ENCODE measurements at places on chromosomes 4 and X.

DNA sequence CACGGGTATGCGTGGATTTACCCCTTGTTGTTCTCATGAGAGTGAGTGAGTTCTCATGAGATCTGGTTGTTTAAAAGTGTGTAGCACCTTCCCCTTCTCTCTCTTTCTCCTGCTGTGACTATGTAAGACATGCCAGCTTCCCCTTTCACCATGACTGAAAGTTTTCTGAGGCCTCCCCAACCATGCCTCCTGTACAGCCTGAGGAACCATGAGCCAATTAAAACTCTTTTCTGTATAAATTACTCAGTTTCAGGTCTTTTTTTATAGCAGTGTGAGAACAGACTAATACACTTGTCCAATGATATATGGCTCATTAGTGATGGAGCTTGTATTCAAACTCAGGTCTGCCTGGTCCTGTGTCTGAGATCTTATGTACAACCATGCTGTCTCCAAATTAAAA, 28.5 kb upstream of the RTL3 start:
- DNase-seq: no peak

DNA sequence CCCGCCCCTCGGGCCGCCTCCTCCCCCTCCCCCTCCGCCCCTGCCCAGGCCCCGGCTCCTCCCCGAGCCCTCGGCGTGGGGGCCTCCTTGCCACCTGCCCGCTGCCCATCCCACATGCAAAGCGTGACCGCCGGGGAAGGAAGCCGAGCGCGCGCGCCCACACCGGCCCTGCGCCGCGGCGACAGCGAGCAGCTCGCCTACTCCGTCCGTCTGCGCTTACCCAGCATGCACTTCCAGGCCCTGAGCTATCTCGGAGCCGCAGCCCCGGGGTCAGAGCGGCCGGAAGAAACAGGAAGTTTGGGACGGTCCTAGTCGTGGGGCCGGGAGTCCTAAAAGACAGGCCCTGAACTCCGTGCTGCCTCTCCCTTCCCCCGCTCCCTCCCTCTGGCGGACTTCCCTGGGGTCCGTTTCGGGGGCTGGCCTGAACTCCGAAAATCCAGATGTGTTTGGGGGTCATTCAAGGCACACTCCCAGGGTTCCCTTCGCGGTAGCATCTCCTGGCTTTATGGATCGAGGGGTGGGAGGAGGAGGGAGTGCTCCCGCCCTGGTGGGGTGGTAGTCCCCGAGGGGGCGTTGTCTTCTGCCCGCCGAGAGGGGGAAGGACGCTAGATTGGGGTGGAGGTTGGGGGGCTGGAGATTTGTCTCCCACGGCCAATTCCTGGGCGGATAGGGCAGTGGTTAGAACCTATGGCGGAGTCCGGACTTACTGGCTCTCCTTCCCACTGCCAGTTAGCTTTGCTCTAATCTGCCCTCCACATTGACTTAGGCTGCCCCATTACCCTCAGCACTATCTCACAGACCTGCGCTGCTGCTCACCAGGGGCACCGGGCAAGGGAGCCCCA, 25.0 kb upstream of the BCORL1 start:
- DNase-seq: peak; percentile 89

GRCh38 chr4:148207068-148207467, 235.1 kb downstream of the NR3C2 start:
- no peak for DNase-seq

- no peak for DNase-seq
Measured at GRCh38 chr4:144656850-144657249, 10.9 kb downstream of the HHIP start.

- DNase-seq: no peak
Measured at GRCh38 chr4:19947349-19947748, 304.4 kb upstream of the SLIT2 start.

GRCh38 chr4:54005475-54005874, 58.9 kb downstream of the CHIC2 start:
- DNase-seq: peak; percentile 29

DNA sequence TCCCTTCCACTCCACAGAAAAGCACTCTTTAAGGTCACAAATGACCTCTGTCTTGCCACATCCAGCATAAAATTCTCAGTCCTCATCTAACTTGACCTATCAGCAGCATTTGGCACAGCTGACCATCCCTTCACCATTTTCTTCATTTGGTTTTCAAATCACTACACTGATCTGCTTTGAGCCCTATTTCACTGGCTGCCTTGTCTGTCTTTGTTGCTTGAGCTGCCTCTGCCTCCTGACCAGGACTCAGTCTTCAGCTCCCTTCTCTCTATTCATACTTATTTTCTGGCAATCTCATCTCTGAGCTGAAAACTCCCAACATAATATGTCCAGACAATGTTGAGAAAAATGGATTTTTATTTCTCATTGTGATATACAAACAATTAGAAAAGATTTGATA, 27.7 kb upstream of the PDE5A start:
- no peak for DNase-seq

- DNase-seq: no peak
Measured at GRCh38 chr4:28788929-28789490, 1928.4 kb downstream of the STIM2 start.

- DNase-seq: no peak
Measured at GRCh38 chr4:139720806-139721205, 55.2 kb downstream of the MGST2 start.

- peak; percentile 15 for DNase-seq
Measured at GRCh38 chr4:38610966-38611431, 53.0 kb upstream of the KLF3 start.

DNA sequence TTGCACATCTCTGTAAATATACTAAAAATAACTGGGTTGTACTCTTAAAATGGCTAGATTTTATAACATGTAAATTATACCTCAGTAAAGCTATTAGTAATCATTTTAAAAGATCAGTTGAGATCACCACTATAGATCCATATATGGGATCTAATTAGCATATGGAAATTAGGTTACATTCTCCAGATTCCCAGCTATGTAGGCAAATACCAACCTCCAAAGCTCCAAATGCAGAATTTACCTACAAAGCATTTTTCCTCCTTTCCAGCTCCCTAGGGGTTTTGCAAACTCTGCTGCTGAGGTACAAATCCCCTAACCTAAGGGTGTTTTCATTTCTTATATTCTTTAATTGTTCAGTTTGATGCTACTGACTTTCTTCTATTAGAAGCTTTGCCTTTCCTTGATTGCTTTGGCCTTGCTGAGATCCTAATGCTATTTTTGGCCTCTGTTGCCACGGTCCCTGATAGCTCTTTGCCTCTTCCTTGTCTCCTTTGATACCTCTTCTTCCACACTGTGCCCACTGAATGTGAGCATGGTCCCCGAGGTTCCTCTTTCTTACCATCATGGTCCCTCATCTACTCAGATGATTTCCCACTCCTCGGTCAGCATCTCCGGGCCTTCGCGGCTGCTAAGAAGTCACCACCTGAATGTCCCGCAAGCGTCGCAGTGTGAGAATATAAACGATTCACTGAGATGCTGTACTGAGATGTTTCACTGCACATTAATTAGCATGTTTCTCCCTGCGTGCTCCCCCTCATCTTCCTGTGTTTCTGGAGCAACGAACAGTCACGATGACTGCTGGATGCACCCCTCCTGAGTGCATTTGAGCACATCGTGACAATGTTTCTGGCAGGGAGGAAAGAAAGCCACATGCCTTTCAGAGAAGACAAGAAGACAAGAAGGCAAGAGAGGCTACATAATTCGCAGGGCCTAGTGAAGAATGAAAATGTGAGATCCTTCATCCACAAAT, 23.8 kb downstream of the ENPP6 start:
- DNase-seq: no peak

GRCh38 chrX:131571348-131571747, 27.5 kb downstream of the OR13H1 start:
- DNase-seq: no peak

- DNase-seq: no peak
Measured at GRCh38 chr4:54783402-54784110, 125.8 kb downstream of the KIT start.

DNA sequence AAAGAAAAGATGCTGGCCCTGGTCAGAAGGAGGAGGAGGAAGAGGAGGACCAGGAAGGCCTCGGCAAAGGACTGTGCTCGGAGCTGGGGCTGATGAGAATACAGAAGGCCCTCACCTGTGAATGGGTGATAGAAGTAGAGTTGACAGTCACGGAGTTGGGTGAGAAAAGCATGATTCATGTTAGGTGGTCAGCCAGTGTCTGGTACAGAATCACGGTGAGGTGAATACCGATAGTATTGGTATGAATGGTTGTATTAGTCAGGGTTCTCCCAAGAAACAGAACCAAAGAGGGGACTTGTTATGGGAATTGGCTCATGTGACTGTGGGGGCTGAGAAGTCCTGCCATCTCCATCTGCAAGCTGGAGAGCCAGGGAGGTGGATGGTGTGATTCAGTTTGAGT, 32.5 kb upstream of the FAM156A start:
- DNase-seq: no peak

- no peak for DNase-seq
Measured at GRCh38 chrX:39450234-39450977, 647.4 kb downstream of the BCOR start.

DNA sequence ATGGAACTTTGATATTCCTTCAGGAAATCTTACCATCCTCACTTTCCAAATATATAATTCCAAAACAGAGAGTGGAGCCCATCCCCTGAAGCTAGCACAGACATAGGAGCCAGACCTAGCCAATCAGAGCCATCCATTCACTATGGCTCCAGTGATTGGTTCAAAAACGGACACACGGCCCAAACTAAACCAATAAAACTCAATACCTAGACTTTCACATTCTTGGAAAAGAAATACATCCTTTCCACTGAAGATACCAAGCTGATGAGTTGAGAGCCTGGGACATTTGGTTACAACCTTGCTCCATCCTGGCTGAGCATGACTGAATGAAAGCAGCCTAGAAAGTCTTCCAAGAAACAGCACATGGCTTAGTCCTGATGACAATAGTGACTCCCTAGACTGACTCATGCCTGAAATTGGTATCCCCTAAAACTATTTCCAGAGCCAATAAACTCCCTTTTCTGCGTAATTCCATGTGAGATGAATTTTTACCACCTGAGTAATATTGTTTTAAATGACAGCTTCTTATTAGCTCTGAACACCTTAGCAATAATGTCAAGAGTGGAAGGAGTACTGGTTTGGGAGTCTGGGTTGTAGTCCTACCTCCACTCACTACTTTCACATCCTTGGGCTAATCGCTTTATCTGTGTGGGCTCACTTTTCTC, 189.6 kb upstream of the LNX1 start:
- no peak for DNase-seq

GRCh38 chrX:76919761-76920160, 492.3 kb downstream of the MAGEE1 start:
- DNase-seq: no peak

DNA sequence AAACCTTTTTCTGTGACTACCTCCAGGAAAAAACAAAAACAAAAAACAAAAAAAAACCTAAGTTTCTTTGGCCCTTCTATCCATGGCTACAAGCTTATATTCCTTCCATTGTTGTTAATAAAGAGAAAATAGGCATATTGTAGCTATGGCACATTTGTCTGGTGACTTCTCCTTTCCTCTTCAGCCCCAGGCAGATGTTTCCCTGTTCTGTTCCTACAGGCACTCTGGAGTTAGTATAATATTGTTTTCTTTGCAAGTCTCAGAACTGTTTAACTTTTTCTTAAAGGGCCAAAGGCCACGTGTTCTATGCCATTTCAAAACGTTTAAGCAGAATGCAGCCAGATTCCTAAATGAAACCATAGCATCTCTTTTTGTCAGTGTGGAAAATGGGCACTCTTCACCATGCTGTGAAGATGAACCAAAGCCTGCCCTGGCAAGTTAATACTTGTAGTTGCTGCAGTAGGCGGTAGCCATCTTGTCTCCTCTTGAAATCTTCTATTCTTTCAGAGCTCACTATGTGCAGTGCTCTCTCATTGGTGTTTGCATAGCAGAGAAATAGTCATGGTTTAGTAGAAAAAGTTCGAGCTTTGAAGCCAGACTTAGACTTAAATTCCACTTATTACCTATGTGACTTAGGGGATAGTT, 44.8 kb upstream of the MTMR1 start:
- no peak for DNase-seq

DNA sequence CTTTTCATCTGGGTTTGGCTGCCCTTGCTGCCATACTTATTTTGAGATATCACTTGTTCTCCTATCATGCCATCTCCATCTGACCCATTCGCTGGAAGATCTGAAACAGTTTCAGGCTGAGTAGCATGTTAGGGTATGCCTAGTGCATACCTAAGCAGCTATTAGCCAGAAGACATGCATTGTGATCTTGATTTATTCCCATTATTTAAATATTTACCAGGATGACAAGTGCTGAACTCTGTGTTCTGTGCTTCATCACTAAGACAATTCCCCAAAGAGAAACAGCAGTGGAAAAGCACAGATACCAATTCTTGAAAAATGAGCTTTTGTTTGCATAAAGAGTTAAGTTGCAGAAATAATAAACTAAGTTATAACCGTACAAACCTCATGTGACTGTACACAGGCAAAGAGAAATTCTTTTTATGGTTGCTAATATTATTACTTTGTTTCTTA, 271.0 kb upstream of the ARSJ start:
- no peak for DNase-seq

GRCh38 chrX:132967049-132967448, 8.6 kb upstream of the HS6ST2 start:
- DNase-seq: no peak

- DNase-seq: peak; percentile 17
Measured at GRCh38 chrX:155876704-155877103, 4.4 kb upstream of the VAMP7 start.

DNA sequence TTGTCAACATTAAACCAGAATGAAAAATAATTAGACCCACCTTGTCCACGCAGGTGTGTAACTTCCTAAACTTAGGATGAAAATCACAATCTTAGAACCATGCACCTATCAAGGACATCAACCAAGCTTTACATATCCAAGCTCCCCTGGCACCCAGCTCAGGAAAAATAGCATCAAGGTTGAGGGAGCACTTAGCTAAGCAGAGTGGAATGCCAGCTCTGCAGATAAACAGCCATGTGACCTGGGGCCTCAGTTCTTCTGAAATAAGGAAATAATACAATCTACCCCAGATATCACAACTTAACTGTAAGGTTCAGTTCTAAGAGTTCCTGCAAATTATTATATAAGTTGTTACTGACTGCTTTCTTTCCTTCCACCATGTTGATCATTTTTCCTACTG, 64.7 kb downstream of the DHX15 start:
- no peak for DNase-seq

DNA sequence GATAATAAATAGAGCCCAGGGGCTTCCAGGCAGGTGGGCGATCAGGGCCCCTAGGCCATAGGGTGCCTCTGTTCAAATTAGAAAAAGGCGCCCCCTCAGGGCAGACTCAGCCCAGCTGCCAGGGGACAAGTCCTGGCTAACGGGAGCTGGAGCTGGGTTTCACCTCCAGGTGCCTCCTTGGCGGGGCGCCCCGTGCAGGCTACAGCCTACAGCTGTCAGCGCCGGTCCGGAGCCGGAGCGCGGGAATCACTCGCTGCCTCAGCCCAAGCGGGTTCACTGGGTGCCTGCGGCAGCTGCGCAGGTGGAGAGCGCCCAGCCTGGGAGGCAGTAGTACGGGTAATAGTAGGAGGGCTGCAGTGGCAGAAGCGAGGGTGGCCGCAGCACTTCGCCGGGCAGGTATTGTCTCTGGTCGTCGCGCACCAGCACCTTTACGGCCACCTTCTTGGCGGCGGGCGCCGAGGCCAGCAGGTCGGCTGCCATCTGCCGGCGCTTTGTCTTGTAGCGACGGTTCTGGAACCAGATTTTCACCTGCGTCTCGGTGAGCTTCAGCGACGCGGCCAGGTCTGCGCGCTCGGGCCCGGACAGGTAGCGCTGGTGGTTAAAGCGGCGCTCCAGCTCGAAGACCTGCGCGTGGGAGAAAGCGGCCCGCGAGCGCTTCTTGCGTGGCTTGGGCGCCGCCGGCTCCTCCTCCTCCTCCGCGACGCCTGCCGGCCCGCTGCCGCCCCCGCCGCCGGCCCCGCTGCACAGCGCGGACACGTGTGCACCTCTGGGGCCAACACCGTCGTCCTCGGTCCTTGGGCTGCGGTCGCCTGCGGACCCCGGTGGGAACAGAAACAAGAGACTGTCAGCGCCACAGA, 2.4 kb downstream of the NKX3-2 start:
- no peak for DNase-seq
